MCF 10A (cell line): ENCODE measurements at places on chromosomes 12 and 14.

- H3K27me3 ChIP-seq: no peaks in the 10 kb centered on the region
- no peaks in the 10 kb centered on the region for H3K4me1 ChIP-seq
- DNase-seq: no peak
- no peak overlapping the region for H3K4me3 ChIP-seq
- peaks cover 32% of the 10 kb centered on the region for H3K36me3 ChIP-seq
Measured at GRCh38 chr12:4615667-4616066, 33.2 kb downstream of the AKAP3 start.

DNA sequence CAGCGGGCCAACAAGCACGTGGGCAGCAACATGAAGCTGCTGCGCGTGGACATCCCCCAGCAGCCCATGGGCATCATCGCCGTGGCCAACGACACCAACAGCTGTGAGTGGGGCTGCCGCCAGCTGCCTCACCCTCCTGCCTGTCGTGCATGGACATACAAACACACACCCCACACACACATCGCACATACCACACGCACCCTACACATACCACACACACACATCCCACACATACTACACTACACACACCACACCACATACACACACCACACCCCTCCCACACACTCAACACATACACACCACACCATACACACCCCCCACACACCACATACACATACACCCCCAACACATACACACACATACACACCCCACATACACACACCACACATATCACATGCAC is 25.2 kb upstream of the NXPH4 start:
- H3K4me1 ChIP-seq: no peaks in the 10 kb centered on the region
- no peaks in the 10 kb centered on the region for H3K27me3 ChIP-seq
- H3K27ac ChIP-seq: no peak overlapping the region
- DNase-seq: no peak
- peaks cover 40% of the 10 kb centered on the region for H3K36me3 ChIP-seq

GRCh38 chr12:23550753-23551152 is 398.7 kb downstream of the SOX5 start:
- H3K27me3 ChIP-seq: peaks cover 43% of the 10 kb centered on the region
- no peaks in the 10 kb centered on the region for H3K4me1 ChIP-seq
- no peak for DNase-seq
- no peak overlapping the region for H3K4me3 ChIP-seq

GRCh38 chr14:48275301-48275700 is 599.9 kb upstream of the MDGA2 start:
- H3K27me3 ChIP-seq: no peaks in the 10 kb centered on the region
- DNase-seq: no peak
- no peak overlapping the region for H3K27ac ChIP-seq
- no peaks in the 10 kb centered on the region for H3K4me1 ChIP-seq
- no peaks in the 10 kb centered on the region for H3K36me3 ChIP-seq

- no peak overlapping the region for H3K4me3 ChIP-seq
- peak; percentile 74 for DNase-seq
- peaks cover 5% of the 10 kb centered on the region for H3K4me1 ChIP-seq
- H3K27me3 ChIP-seq: peaks cover 76% of the 10 kb centered on the region
Measured at GRCh38 chr12:54993181-54993835, 8.7 kb upstream of the TESPA1 start.

- no peak for DNase-seq
- H3K4me3 ChIP-seq: no peak overlapping the region
- H3K4me1 ChIP-seq: no peaks in the 10 kb centered on the region
- H3K27me3 ChIP-seq: no peaks in the 10 kb centered on the region
- H3K27ac ChIP-seq: no peak overlapping the region
Measured at GRCh38 chr14:68994056-68994455, 15.0 kb upstream of the ACTN1 start.

DNA sequence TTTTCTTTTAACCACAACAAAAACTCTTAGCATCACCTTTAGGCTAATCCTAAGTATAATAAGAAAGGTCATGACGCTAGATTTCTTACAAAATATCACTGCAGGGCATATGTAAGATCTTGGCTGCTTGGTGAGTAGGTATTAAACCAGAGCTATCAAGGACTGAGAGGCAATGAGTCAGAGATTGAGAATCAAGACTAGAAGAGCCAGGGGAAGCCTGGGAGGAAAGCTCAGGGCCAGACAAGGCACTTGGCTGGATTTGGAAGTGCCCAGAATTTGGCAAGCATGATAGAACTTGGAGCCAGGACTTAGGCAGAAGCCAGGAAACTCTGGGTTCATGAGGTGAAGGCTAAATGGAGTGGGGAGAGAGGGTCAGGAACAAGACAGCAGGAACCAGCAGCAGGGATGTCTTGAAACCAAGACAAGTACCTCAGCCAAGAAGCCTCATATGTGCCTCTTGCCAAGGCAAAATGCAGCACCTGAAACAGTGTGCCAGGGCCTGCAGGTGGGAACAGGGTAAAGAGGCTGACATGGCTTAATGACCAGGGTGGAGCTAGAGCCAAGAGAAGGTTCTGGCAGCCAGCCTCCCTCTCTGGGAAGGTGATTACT is 49.9 kb downstream of the PTHLH start:
- no peaks in the 10 kb centered on the region for H3K36me3 ChIP-seq
- H3K27ac ChIP-seq: peak overlapping the region; percentile 20
- DNase-seq: peak; percentile 98
- H3K4me1 ChIP-seq: peaks cover 19% of the 10 kb centered on the region

DNA sequence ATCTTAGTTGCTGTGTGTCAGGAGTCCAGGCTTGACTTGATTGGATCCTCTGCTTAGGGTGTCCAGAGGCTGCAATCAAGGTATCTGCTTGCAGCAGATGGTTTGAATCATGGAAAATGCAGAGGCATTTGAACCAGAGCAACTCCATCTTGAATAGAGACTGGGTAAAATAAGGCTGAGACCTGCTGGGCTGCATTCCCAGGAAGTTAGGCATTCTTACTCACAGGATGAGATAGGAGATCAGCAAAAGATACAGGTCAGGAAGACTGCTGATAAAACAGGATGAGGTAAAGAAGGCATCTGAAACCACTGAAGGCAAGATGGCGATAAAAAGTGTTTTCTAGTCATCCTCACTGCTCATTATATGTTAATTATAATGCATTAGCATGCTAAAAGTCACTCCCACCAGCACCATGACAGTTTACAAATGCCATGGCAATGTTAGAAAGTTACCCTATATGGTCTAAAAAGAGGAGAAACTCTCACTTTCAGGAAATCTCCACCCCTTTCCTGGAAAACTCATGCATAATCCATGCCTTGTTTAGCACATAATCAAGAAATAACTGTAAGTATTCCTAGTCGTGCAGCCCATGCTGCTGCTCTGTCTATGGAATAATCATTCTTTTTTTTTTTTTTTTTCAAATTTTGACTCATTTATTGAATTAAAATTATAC is 218.3 kb upstream of the CPNE8 start:
- no peak overlapping the region for H3K4me3 ChIP-seq
- H3K36me3 ChIP-seq: no peaks in the 10 kb centered on the region
- peaks cover 7% of the 10 kb centered on the region for H3K4me1 ChIP-seq
- DNase-seq: no peak
- no peak overlapping the region for H3K27ac ChIP-seq

DNA sequence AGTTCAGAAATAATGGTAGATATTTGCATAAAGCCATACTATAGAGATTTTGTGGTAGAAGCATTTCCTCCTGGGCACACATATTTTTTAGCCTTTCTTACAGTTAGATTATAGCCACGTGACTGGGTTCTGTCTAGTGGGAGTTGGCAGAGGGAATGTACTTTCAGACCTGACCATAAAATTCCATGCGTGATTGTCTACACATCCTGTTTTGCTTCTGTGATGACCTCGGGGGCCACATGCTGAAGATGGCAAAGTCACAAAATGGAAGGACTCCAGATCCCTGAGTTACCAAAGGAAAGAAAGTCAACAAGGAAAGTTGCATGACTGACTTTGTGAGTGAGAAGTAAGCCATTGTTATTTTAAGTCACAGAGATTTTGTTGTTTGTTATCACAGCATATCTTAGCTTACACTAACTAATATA is 14.6 kb upstream of the MIA2 start:
- peak overlapping the region; percentile 10 for H3K27ac ChIP-seq
- DNase-seq: peak; percentile 23
- no peaks in the 10 kb centered on the region for H3K27me3 ChIP-seq
- H3K4me3 ChIP-seq: no peak overlapping the region

GRCh38 chr12:51907856-51908425 is 637 bp downstream of the ACVRL1 start:
- H3K36me3 ChIP-seq: no peaks in the 10 kb centered on the region
- no peak overlapping the region for H3K4me3 ChIP-seq
- H3K27me3 ChIP-seq: no peaks in the 10 kb centered on the region
- H3K27ac ChIP-seq: no peak overlapping the region

DNA sequence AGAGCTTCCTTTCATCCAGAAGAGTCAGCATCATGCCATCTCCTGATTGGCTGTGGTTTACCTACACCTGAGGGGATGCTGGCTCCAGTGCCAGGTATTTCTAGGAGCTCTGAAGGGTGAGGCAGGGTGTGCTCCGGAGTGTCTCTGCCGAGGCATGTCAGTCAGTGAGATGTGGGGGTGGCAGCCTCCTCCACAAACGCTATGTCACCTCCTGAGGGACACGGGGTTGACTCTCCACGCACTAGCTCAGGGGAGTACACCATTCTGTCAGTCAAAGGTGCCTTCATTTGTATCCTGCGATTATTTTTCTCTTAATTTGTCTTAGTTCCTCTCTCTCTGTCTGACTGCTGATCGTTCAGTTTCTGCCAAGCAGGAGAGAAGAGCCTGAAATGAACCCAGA is 604.5 kb downstream of the VRK1 start:
- no peaks in the 10 kb centered on the region for H3K27me3 ChIP-seq
- no peak for DNase-seq
- H3K4me1 ChIP-seq: no peaks in the 10 kb centered on the region
- no peak overlapping the region for H3K4me3 ChIP-seq
- no peak overlapping the region for H3K27ac ChIP-seq

DNA sequence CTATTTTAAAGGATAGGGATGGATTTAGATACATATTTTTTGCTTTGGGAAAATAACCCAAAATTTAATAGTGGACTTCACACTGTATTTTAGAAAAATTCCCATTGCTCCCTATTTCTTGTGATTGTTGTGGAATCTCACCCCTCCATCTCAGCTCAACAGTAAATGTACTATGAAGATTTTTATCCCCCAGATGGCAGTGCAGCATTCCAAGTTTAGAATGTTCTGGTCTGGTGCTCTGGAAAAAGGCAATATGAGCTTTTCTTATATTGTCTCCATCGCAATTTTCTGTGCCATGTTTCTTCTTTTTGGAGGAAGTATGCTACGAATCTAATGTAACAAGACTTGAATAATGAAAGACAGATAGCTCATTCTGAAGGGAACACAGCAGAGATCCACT is 471.7 kb upstream of the SYT1 start:
- H3K27ac ChIP-seq: no peak overlapping the region
- H3K4me1 ChIP-seq: no peaks in the 10 kb centered on the region
- no peaks in the 10 kb centered on the region for H3K36me3 ChIP-seq

DNA sequence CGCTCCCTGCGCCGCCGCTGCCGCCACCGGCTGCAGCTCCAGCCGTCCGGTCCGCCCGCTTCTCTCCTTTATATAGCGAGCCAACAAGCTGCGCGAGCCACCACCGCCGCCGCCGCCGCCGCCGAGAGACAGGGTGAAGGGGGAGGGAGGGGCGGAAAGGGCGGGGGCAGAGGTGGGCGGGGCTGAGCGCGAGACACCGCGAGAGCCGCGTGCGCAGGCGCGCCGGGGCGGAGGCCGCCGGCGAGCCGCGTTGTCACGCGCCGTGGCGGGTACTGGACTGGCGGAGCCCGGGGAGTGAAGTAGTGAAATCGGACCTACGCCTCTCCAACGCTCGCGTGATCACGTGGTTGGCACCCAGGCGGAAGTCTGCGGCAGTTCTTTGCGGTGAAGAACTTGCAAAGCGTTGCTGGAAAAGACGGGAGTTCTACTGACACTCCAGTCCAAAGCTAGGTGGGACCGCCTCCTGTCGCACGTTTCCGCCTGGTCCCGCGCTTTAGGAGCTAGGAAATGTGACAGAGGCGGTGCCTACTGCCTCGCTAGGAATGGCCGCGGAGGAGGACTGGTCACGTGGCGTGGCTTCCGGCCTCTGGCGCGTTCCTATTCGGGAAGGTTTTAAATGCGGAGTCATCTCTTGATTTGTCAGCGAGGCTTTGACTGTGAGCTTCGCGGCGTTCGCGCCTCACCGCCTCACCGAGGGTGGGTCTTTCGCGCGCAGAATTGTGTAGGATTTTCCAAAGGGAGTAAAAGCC is at the start of gene GTF2A1:
Gene GTF2A1, minus strand, starts transcription at position 130 of the 749 bp plus-strand sequence. CDS start 441 bp downstream, outside the sequence.
- peaks cover 26% of the 10 kb centered on the region for H3K36me3 ChIP-seq
- peaks cover 6% of the 10 kb centered on the region for H3K4me1 ChIP-seq
- H3K4me3 ChIP-seq: peak within 1 kb of the TSS; percentile 93
- no peaks in the 10 kb centered on the region for H3K27me3 ChIP-seq

DNA sequence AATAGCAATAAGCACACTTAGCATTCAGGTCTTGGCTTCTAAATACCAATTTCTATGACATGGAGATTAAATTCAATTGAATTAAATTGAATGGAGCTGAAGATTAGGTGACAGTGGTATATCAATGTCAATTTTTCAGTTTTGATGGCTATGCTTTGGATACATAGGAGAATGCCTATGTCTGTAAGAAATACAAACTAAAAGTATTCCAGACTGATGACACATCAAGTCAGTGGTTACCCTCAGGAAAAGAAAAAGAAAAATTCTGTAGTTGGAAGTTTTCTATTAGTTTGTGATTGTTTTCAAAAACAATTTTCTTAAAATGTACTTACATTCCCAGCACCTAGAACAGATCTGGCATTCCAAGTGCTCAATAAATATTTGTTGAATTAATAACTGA is 4.9 kb upstream of the DCAF4 start:
- no peak overlapping the region for H3K4me3 ChIP-seq
- no peak overlapping the region for H3K27ac ChIP-seq
- no peaks in the 10 kb centered on the region for H3K4me1 ChIP-seq
- no peaks in the 10 kb centered on the region for H3K27me3 ChIP-seq
- no peak for DNase-seq
- no peaks in the 10 kb centered on the region for H3K36me3 ChIP-seq
